Activated CD4-positive, alpha-beta memory T cell treated with anti-CD3 and anti-CD28 coated beads, Interleukin-2, amount 10 ng/mL, durations not matched to agents 7 days and 5 days (primary cell): ENCODE measurements at places on chromosomes 2 and 18.

- no peak for DNase-seq
Observed at GRCh38 chr2:133768658-133769435, 200.6 kb upstream of the NCKAP5 start.

GRCh38 chr2:97907369-97908100 is 88.2 kb downstream of the TMEM131 start:
- no peak for DNase-seq

DNA sequence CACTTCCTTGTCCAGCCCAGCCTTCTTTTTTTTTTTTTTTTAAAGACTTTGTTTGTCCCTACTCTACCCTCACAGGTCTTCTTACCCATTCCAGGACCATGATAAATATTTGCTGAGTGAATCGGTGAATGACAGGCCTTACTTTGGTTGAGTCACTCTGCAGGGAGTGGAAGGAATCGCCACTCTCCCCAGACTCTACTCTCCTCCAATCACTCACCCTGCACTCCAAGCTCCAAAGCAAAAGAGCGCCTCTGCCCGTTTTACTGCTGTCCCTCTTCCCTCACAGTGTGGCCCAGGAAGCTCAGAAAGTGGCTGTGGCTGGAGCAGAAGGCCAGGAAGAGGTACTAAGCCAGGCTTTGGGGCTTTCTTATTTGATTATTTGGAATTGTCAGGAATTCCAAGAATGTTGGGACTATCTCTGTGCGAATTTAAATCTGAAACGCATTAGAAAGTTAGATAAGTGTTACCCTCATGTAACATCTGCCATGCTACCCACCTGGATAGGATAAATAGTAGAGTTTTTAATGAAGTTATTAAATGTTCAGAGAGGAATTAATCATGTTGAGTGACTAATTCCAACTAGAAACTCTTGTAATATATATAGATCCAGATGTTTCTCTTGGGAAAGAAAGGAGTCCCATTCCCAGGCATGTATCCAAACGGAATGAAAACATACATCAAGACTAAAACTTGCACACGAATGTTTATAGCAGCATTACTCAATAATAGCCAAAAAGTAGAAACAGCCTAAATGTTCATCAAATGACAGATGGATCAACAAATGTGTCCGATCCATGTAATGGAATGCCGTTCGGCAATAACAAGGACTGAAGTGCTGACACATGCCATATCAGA is 43.0 kb upstream of the CHMP1B start:
- no peak for DNase-seq

DNA sequence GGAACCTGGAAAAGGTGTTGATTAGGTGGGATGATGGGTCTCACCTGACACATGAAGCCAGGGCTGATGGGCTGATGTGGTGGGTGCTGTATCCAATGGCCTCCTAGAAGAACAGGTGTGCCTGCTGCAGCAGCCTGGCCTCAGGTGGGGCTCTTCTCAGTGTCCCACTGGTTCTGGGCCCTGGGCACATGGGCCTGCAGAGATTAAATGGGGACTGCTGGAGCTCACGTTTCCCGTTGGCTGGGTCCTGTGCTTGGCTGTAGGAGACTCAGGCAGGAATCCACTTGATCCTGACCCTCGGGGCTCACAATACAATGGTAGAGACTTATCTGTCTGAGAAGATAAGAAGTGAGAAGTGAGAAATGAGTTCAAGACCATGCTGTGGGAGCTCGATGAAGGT is 170.9 kb downstream of the KCNS3 start:
- DNase-seq: no peak

DNA sequence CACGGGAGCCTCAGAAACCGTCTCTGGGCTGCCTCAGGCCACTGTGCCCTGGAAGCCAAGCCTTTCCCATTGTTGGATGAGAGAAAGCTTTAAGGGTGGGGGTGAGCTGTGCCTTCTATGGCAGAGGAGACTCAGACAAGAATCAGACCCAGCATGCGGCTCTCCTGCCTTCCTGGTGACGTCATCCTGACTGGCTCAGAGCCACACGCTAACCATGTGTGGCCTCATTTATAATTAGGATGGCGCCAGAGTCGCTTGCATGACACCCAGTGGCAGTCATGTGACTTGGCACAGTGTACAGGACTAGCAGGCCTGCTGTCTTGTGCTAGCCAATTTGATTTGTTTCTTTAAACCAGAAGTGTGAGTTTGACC is 99.1 kb downstream of the SH3BP4 start:
- DNase-seq: no peak

- DNase-seq: no peak
Observed at GRCh38 chr2:41728788-41729338, 319.0 kb upstream of the PKDCC start.
